Suppressor macrophage treated with lipopolysaccharide for 1 hour (primary cell): ENCODE measurements at places on chromosomes 12 and 14.

DNA sequence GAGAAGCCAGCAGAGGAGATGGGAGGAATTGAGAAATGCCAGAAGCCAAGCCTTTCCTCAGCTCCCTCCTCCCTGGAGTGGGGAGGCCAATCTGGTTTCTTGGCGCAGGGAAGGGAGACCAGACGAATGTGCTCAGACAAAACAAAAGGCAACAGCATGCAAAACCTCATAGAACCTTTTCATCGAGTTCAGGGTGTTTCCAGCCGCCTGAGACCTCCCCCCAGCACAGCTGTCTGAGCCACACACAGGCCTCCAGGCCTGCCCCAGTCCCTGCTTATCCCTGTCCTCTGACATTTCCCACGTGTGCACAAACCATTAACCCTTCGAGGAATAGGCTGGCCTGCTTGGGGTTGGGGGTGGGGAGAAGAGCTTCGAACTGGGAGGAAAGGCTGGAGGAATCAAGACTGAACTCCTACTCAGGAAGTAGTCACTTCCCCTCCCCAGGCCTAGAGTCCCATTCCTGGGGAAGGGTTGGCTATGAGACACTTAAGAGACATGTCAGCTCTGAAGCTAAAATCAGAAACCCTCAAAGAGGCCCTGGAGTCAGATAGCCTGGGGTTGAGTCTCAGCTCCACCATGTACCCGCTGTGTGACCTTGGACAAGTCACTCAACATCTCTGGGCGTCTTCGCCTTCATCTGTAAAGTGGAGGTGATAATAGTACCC lies 10.7 kb downstream of the TBX3 start:
- DNase-seq, result no peak

GRCh38 chr14:96304956-96305355 lies 48.9 kb downstream of the BDKRB1 start:
- DNase-seq, result no peak

GRCh38 chr12:63994704-63995103 lies 150.2 kb downstream of the SRGAP1 start:
- no peak for DNase-seq

DNA sequence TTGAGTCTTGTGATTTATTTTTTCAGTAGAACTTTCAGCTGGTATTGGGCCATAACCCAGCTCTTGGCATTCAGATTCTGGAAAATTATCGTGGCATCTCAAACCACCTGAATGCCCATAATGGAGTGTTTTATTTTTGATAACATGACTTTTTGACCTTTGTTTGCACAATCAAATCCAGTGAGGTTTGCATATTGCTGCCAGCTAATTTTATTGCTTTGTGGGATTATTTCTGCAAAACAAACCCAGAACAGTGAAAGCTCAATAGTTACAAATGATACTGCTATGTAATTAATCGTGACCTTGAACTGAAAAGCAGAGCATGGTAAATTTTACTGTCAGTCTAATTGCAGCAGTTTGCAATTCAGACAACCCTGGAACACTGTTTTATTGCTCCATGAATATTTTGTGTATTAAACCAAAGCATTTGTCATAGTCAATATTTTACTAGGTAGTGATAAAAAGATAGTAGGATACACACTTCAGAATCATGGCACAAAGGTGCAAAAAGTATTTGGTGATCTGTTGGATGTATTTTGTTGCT lies 255.2 kb upstream of the NAV3 start:
- no peak for DNase-seq

DNA sequence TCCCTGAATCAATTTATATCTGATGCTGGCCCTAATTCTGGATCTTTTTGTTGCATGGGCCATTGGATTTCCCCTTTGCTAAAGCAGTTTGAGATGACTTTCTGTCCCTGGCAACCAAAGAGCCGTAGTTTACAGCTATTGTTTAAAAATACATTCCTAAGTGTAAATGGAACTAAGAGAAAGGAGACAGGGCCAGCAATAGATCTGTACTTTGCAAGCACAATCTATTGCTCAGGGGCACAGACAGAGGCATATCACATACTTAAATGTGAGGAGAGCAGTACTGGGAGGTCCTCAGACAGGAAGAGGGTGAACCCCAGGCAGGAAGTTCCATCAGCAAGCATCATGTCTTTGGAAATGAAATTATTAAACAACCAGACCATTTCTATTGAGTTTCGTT lies 126.6 kb downstream of the ZFP36L1 start:
- no peak for DNase-seq

GRCh38 chr12:17992002-17992656 lies 97.9 kb downstream of the RERGL start:
- DNase-seq, result peak; percentile 41

DNA sequence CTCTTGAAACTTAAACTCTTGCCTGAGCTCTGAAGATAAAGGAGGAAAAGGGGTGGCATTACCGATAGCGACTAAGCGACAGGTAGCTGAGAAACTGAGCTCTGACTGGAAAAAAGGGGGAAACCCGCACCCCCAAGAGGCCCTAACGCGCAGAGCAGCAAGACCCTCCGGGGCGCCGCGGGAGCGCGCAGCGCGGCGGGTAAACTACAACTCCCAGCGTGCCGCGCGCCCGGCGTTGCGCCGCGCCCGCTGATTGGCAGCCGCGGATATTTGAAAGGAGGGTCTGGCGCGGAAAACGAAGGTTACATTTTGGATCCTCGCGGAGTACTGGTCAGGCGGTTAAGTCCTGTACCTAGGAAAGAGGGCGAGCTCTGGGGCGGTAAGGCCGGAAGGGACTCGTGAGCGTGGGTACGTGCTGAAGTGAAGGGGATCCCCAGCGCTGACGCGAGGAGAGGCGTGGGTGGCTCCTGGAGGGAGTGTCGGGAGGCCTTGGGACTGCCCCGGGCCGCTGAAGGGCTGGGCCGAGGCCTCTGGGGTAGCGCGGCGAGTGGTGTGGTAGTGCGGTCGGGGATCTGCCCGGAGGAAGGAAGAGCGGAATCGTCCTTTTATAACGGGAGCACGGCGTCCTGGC lies at the start of gene ESPL1:
Gene ESPL1, plus strand, starts transcription at position 301 of the 631 bp plus-strand sequence. CDS start 468 bp downstream, outside the sequence.
- peak; percentile 97 for DNase-seq

- DNase-seq, result peak; percentile 11
Observed at GRCh38 chr12:95396849-95397468, 77.0 kb upstream of the METAP2 start.

DNA sequence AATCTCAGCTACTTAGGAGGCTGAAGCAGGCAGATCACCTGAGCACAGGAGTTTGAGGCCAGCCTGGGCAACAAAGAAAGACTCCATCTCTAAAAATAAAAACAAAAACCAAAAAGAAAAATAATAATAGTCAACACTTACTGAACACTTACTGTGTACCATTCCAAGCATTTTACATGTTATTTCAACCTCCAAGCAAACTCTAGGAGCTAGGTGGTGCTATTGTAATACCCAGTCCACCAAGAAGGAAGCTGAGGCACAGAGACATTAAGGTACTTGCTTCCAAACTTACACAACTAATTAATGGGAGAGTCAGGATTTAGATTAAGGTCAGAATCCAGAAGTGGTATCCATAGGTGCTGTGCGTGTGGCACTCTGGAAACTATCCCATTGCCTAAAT lies 13.7 kb upstream of the OR6J1 start:
- DNase-seq, result peak; percentile 47

DNA sequence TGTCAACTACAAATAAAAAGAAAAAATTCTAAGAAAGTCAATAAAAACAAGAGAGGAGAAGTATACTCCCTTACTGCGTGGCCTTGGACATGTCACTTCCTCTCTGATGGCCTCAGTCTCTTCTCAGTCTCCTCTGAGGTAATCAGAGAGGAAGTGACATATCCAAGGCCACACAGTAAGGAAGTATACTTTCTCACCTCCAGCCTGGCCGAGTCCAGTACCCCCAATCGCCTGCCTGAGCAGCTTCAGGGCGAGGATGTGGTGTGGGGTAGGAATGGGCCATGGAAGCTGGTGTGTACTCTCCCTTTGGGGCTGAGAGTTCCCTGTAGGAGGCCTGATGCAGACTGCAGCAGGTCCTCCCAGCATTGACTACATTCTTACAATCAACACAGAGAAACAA lies 15.8 kb downstream of the VDR start:
- DNase-seq, result peak; percentile 86

GRCh38 chr12:111105294-111105693 lies 184.9 kb upstream of the MYL2 start:
- peak; percentile 36 for DNase-seq

DNA sequence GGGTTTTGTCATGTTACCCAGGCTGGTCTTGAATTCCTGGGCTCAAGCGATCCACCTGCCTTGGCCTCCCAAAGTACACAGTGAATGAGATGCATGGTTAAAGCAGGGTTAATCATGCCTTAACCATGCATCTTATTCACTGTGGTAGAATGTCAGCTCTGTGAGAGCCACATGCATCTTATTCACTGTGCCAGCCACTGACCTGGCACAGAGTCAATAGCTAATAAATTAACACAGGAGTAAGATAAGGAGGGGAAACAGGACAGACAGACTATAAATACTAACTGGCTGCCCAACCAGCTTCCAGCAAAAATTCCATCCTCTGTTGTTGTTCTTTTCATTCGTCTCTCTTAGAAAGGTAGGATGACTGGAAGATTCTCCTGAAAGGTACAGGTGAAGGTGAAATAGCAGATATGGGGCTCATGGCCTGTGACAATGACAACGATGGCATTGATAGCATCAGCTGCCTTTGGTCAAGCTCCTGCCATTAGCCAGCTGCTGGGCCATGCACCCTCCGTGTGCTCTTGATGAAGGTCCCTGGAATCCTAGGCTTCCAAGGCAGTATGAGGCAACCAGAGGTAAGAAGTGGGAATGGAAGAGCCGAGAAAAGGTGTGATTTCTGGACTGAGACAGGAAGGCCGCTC lies 76.6 kb downstream of the ZNF664 start:
- DNase-seq, result no peak

- DNase-seq, result no peak
Observed at GRCh38 chr12:63078906-63079305, 72.1 kb downstream of the AVPR1A start.

- DNase-seq, result no peak
Observed at GRCh38 chr14:26218861-26219260, 379.0 kb downstream of the NOVA1 start.

GRCh38 chr12:126782083-126782482 lies 1484.9 kb upstream of the TMEM132C start:
- no peak for DNase-seq
